Panc1 (cell line): ENCODE measurements at places on chromosomes 3 and 15. TPM values are rescaled to one million over a fixed set of nuclear protein-coding genes. Genes with fewer than 3 reads are reported as not detected.

CLDN16 gene
- total RNA-seq = not detected

PPARG gene
- total RNA-seq = 88.1 TPM

- DNase-seq = no peak
Observed at GRCh38 chr3:115022199-115022598, 124.9 kb downstream of the ZBTB20 start.

DNA sequence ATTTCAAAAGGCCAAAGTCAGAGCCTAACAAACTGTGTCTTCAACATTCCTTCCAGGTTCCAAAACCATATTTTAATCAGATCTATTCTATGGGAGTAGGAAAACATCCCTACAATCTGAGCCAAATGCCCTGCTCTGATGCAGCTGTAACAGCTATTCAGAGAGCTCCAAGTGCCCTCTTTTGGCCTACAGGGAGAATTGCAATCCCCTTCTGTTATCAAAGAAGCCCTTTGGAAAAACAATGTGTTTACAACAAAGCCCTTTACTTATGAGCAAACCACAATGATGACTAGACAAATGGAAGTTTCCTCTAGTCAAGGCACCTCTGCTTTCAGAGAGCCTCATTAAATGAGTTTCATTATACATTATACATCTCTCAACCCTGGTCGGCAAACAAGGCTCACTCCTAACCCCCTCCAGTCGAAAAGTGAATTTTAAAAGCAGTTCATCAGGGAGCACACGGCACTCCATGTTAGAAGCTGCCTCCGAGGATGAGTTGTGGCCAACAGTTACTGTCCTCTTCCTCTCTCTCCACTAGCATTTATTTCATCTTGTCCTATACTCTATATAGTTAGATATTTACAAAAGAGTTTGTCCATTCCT is 42.6 kb upstream of the TMCO5A start:
- no peak for DNase-seq

CKMT1B gene
- total RNA-seq = 2.4 TPM

- no peak for DNase-seq
Observed at GRCh38 chr15:77830051-77830468, 197.3 kb upstream of the LINGO1 start.

GRCh38 chr3:196617256-196617655 is 22.2 kb upstream of the NRROS start:
- DNase-seq = no peak

DNA sequence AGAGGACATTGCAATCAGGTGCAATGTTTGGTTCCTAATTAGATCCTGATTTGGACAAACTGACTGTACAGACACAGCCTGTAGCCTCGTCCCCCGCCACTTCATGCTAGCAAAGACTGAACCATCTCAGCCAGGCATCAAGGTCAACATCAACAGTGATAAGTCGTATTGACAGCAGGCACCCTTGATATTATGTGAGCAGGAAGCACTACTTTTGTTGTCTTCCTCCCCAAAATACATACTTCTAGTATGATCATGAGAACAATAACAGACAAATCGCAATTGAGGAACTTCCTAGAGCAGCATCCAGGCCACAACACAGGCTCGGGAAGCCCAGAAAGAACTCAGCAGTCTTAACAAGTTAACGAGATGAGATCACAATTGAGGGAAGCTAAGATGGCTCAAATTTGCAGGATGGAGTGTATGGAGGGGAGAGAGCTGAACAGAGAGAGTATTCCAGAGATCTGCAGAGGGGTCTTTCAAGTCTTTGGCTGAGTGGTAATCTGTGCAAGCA is 20.4 kb downstream of the TGM5 start:
- DNase-seq = no peak

DNA sequence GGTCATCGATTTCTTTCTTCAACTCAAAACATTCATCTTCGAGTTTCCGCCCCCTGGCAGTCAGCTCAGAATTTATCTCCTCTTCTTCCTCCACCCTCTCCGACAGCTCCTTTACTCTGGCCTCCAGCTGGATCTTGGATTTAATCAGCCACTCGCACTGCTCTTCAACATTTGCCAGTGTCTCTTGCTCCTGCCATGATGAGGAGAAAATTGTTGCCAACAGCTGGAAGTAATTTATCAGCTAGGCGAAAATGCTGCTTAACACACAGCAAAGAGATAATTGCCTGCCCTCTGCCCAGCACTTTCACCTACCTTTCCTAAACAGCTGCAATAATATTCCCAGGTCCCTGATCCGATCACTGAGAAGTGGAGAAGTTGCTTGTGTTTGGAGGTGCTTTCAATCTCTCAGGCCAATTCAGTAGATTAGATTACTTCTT is 69.3 kb downstream of the MYH15 start:
- DNase-seq = no peak

GRCh38 chr3:36826240-36826639 is 61.9 kb upstream of the DCLK3 start:
- DNase-seq = no peak

GRCh38 chr3:62607287-62608029 is 234.1 kb upstream of the FEZF2 start:
- no peak for DNase-seq

GRCh38 chr15:64949383-64950186 is 37.9 kb downstream of the ANKDD1A start:
- DNase-seq = no peak

GRCh38 chr3:102398666-102399065 is 36.1 kb upstream of the ZPLD1 start:
- DNase-seq = no peak

DLEC1 gene
- total RNA-seq = not detected

GRCh38 chr3:171013822-171014748 is 12.4 kb downstream of the SLC2A2 start:
- DNase-seq = no peak

DNA sequence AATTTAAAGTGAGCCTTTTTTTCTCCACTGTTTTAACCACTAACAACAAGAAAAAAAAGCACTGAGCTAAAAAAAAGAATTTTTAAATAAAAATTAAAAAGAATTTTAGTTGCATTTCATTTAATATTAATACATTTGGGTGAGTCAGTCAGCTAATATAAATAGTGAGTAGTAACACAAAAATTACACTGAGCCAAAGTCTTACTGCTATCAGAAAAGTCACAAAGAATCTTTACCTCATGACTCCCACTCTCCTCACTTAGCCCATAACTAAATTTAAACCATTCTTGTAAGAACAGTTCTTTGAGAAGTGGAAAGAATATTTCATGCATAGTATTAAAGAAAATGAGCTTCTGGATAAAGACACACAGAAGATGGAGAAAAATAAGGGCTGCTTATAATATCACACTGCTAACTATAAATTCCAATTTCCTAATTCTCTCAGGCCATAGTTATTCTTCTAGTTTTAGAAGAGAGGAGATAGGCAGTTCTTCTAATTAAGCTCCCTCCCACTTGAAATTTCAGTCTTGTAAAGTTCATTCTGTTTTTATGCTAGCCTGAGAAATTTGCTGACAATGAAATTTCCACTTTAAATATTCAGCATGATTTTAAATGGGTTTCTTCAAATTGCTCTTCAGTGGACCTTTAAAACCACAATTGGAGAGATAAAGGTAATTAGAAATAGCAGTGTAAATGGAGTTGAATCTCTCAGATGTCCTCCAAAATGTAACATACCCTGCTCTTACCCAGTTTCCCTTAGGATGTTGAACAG is 17.6 kb downstream of the SHQ1 start:
- DNase-seq = no peak

GRCh38 chr3:117874904-117875874 is 1159.5 kb downstream of the IGSF11 start:
- no peak for DNase-seq

ECE2 gene
- total RNA-seq = not detected

- DNase-seq = peak; percentile 69
Observed at GRCh38 chr3:151439652-151440125, 21.2 kb downstream of the IGSF10 start.

DNA sequence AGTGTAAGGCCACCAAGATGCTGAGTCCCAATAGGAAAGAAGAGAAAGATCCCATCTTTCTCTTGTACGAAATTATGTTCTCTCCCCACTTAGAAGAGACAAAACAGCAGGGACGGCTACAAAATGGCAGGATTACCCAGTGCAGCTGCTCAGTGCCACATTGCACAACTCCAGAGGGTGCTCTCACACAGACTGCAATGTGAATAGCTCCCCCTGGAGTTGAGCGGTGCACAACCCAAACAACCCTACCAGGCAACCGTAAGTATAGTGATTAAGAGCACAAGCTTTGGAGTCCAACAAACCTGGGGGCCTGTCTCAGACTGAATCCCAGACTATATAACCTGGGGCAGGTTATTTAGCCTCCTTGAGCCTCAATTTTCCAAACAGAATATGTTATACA is 3.1 kb upstream of the BHLHE40 start:
- no peak for DNase-seq

KIF15 gene
- total RNA-seq = 12.2 TPM

GRCh38 chr3:14330508-14330907 is 71.9 kb upstream of the SLC6A6 start:
- DNase-seq = no peak

SLC28A2 gene
- 0.23 TPM for total RNA-seq

SCAMP5 gene
- total RNA-seq = 11.2 TPM

PEAK1 gene
- total RNA-seq = 58.7 TPM

GRCh38 chr3:62669161-62669560 is 206.1 kb downstream of the CADPS start:
- no peak for DNase-seq

SMAD3 gene
- 394 TPM for total RNA-seq

DNA sequence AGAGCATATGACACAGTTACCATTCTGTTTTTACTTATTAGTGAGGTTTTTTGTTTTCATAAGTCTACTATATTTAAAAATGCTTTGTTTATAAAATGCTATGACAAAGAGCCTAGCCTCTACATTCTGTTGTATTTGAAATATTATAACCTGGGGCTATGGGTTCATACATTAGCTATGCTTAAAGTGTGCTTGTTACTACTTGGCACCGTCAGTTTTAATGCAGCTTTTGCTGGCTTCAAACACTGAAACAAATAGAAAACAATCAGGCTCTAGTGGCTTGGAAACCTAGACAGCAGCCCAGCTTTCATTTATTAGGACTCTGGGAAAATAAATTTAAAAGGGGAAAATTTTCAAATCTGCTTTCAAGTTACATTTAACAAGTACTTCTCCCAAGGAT is 635.9 kb downstream of the CADM2 start:
- no peak for DNase-seq

- peak; percentile 24 for DNase-seq
Observed at GRCh38 chr3:70849911-70850699, 537.7 kb upstream of the MDFIC2 start.

GRCh38 chr3:131735544-131735943 is 232.8 kb upstream of the MRPL3 start:
- DNase-seq = no peak

ARGFX gene
- not detected for total RNA-seq

NEK11 gene
- total RNA-seq = 9.5 TPM

GRCh38 chr15:31157644-31158069 is 56.1 kb upstream of the TRPM1 start:
- DNase-seq = no peak

GRCh38 chr3:37124435-37124834 is 49.9 kb downstream of the LRRFIP2 start:
- DNase-seq = no peak

DNA sequence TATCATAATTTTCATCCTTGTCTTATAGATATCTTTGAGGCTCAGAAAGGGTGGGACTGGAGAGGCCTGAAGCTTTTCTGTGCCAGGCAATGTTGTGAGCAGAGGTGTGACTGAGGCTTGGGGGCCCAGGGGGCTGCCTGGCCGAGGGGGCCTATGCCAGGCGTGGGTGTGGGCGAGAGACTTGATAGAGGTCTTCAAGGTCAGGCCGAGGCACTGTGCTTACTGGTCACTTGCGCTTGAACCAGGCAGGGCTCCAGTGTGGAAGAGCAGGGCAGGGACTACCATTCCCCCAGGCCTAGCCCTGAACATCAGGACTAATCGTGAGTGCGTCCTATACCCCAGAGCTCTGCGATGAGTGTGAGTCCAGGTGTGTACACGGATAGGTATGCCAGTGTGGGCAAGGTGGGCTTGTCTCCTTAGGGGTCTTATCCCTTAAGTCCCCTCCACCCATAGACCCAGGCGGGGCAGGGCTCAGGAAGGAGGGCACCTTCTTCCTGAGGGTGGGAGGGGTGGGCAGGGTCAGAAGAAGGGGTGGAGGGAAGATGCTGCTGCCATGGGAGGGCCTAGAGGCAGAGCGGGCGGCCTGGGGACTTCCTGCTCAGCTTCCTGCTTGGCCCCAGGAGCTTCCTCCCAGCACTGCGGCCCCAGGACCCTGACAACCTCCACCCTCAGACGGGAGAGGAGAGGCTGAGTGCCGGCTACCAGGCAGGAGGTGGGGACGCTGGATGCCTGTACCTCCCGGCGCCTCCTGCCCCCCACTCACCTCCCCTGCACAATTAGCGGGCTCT is 84.7 kb downstream of the LINGO1 start:
- no peak for DNase-seq

VEPH1 gene
- 0.51 TPM for total RNA-seq

GRCh38 chr15:43029476-43029875 is 76.4 kb downstream of the UBR1 start:
- no peak for DNase-seq

DNA sequence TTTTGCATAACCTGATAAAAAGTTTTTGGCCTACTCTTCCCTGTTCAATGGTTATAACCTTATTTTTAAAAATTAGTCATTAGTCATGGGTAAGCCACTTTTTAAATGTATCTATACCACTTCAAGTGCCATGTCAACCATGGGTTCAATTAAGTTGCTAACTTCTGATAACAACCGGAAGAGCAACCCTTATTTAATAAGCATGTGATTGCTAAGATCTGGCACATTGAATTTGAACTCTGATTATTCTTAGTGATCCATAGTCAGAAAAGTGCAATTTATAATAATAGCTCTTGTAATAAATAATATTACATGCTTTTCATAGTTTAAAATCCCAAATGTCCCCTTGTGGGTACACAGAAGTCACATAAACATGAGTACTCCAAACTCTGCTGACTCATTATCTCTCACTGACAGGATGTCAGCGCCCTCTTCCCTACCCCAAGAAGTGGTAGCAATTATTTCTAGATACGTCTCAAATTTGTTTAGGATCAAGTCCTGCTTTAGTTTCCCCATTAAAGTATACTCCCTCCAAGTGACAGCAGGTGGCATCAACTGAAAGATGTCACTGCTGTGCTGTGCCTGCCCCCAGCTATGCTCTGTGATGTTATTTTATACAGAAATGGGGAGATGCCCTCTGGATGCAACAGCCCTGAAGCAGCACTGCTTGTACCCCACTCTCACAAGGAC is 18.6 kb downstream of the SAMD7 start:
- no peak for DNase-seq

- DNase-seq = no peak
Observed at GRCh38 chr15:78212546-78213424, 21.6 kb downstream of the ACSBG1 start.

PIGZ gene
- 6.3 TPM for total RNA-seq
